ENCODE measurements at places on chromosomes 6 and 20.

DNA sequence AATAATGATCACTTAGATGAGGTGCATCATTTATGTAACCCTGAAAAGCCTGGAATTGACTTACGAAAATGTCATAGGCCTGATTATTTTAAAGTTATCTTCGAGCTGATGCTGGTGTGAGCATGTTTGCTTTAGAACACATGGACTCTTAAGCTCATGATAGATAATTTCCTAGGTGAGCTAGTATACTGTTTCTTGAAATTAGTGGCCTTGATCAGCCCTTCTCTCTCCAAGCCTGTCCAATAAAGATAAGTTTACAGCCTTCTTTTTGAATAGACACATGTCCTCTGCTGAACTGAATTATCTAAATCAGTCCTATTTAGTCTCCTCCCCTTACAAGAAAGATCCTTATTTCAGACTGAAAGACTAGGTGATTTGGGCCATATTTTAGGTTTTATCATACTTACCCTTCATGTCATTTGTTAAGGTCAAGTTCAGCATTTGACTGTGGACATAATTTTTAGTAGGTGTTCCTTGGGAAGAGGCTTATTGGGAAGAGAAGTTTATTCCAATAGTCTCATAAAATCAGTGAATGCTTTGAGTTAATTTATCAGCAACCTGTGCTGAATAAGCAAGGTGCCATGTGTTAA is 15.3 kb downstream of the FOXO3 start:
- no peak for DNase-seq

- no peak for DNase-seq
These were observed 44.6 kb upstream of the LRFN2 start for GRCh38 chr6:40631744-40632143.

DNA sequence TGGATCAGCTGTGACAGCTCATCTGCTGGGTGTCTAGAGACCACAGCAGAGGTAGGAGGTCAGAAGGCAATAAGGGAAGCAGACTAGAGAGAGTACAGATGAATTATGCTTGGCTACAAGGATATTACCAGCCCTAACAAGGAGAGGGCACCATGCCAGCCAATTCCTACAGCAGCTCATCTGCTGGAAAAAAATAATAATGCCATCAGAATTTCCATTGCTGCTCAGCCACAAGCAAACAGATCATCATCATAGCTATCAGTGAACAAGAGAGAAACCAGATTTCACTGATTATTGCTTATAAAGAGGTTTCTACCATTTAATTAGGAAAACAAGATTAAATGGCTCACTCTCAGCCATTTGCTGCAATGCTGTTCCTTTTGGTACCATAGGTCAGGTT is 66.5 kb downstream of the PSMG4 start:
- DNase-seq: no peak

DNA sequence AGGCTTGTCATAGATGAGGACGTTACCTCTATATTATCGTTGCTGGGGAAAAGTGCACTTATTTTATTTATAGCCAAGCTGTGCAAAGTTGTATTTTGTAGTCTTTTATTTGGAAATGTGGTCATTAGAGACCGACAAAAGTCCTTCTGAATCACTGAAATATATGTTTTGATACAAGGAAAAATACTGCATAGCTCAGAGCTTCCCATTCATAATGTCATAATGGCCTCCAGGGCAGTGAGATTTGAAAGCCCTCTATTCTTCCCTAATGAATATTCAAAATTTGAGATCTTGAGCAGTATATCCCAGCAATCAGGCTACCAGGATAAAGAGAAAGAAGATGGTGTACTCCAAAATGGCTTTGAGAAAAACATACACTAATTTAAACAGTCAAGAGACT is 64.6 kb downstream of the CAP2 start:
- no peak for DNase-seq

- peak; percentile 33 for DNase-seq
These were observed 3.0 kb downstream of the TCEA2 start for GRCh38 chr20:64065974-64066343.

- DNase-seq: no peak
These were observed 150.4 kb downstream of the CFAP61 start for GRCh38 chr20:20202768-20203167.

DNA sequence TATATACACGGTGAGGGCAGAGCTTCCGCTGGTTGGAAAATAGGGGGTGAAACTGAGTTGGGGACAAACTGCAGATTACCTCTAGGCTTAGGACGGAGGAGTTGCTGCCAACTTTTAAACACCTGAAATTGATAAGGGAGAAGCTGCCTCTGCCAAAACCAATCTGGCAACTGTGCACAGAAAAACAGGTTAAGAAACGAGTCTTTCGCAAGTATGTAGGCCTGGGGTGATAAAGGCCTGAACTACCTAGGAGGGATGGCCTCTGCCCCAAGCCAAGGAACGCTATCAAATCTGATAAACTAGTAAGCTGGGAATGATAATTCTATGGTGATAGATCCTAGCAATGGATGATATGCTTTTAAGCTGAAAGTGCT is 149.9 kb upstream of the QKI start:
- no peak for DNase-seq

DNA sequence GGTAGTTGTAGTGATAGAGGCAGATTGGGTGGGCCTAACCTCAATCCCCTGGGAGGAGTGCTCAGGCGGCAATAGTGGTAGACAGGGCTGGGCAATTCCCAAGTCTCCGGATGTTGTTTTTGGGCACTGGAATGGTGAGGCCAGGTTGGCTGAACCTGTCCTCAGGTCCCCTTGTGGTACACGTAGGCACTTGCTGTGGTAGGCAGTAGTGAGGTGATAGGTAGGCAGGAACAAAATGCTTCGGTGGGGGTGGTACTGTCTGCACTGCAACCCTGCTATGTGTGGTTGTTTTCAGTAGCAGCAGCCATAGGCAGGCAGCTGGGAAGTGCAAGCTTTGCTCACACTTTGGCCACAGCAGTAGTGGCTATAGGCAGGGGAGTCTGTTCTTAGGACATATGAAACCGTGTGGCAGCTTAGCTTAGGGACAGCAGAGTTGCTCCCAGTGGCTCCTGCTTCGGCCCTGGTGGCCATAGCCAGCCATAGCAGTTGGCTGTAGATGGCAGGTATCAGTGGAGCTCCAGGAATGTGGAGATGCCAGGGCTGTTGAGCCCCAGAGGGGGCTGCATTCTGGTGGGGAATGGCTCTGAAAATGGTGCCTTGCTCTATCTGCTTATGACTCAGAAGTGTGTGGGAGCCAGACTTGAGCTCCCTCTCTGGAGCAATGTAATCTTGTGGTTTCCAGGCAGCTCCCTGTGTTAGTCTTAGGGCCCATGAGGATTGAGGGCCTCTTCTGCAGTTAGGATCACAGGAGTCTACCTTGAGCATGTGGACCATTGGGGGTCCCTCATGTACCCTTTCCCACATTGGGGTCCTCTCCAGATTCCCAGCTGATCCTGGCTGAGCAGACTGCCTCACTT is 241.8 kb upstream of the BMP2 start:
- DNase-seq: no peak

- peak; percentile 60 for DNase-seq
These were observed 4.6 kb upstream of the RAE1 start for GRCh38 chr20:57346477-57346876.

DNA sequence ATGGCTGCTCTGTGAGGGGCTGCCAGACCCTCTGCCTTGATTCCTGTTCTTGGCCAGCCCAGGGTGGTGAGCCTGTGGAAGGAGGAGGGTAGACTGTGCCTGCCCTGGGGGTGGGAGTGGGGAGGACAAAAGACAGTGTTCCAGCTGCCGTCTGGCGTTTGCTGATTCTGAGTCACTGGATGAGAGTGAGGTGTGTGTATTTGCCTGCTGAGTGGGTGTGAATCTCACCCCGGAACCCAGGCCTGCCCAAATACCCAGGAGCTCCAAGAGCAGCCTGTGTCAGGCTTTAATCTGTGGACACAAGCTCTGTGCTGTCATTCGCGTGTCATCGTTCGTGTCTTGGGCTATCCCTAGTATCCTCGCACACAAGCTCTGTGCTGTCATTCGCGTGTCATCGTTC is 2.6 kb upstream of the LKAAEAR1 start:
- no peak for DNase-seq

GRCh38 chr6:31396422-31397152 is 6.8 kb upstream of the MICA start:
- DNase-seq: peak; percentile 85

All from effector CD4-positive, alpha-beta T cell (primary cell).